ENCODE measurements at places on chromosomes 4 and X.
A peak's percentile ranks its signal among the peaks of the same experiment; 100 is the strongest.

GRCh38 chrX:25049357-25049756 is 33.6 kb upstream of the ARX start:
- DNase-seq = no peak

GRCh38 chr4:38529189-38530115 is 134.5 kb upstream of the KLF3 start:
- no peak for DNase-seq

DNA sequence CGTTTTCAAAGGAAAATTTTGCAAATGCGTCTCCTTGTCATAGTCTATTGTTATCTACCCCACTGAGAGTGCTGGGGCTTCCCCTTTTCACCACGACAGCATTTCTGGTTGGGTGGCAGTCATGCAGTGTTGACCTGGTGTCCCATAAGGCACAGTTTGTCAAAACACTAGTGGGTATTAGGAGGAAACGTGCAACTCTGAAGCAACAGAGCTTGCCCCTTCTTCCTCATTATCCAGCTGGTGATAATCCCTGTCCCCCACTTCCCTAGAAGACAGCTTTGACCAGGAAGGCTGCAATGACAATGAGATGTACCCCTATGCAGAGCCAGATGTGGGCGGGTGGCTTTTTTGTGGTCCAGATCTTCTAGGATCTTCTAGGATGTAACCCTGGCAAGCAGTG is 1.8 kb downstream of the TBC1D1 start:
- no peak for DNase-seq

DNA sequence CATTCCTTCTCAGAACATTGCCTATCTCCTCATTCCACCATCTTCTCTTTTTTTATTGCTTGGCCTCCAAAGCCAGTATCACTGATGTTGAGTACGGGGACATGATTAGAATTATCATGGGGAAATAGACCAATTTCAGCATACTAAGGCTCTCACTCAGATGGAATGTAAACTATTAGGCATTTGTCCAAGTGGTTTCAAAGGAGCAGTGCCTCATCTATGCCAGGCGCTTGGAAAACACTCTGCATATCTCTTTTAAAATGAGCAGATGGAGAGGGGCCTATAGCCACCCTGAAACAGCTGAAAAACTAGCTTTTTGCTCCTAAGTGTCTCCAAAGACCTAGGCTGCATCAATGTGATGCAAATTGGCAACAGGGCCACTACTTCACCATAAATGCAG is 150.8 kb upstream of the DIPK2B start:
- DNase-seq = no peak

- DNase-seq = no peak
These were observed 50.4 kb upstream of the RPA4 start for GRCh38 chrX:96833333-96833732.

DNA sequence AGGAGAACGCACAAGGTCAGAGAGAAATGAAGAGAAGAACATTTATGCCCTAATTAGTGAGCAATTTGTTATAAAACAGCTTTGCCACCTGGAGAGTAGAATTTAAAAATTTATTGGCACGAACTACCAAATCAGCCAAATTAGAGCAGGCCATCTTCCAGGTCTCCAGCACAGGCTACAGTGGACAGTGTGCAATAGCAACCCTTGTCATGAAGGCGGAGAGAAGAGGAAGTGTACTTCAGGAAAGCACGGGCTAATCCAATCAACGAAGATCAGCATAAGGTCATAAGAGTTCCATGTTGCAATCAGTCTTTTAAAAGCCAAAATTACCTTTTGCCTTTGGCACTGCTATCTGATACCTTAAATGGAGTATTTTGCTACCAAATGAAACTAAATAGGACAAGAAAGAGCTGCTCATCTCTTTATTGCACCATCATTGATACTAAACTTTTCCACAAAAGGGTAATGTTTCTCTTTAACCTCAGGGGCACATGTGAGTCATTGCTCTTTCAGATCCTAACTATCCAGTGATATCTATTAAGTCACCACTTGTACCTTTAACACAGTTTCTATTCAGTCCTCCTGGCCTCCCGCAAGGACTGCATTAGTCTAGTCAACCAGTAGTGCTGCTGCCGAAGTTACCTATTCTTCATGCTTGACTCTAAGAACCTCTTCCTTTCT is 19.9 kb downstream of the ANK2 start:
- DNase-seq = no peak

DNA sequence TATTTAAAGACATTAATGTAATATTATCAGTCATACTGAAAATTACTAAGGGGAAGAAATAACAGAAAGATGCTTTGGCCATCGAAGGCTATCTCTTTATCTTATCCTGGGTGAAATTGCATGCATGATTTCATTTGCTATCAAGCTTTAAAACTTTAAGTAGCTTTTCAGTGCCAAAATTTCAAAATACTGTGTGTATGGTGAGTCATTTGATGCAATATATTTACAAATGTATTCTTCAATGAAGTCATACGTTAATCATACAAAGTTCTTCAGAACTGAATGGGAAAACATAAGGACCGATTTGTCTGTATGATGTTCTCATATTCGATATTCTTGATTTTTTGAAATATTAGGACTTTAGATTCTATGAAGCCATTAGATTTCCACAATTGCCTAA is 1295.8 kb upstream of the AGA start:
- DNase-seq = no peak

- peak; percentile 26 for DNase-seq
These were observed 143.5 kb upstream of the GALNT7 start for GRCh38 chr4:173025131-173025530.

DNA sequence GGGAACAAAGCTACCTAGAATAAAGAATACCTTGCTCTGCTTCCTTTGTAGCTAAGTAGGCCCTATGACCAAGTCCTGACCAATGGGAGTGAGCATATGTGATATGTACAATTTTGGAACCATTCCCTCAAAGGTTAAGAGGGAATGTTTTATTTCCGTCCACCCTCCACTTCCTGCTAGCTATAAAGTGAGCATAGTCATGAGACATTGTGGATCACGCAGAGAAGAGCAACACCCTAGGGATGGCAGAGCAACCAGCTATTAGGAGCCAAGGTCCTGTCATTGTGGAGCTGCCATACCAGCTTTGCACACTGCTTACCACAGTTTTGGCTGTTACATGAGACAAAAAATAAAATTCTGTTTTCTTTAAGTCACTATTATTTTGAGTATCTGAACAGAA is 45.8 kb upstream of the RNF128 start:
- no peak for DNase-seq

- DNase-seq = no peak
These were observed 95.4 kb upstream of the MAML3 start for GRCh38 chr4:140249351-140249750.

DNA sequence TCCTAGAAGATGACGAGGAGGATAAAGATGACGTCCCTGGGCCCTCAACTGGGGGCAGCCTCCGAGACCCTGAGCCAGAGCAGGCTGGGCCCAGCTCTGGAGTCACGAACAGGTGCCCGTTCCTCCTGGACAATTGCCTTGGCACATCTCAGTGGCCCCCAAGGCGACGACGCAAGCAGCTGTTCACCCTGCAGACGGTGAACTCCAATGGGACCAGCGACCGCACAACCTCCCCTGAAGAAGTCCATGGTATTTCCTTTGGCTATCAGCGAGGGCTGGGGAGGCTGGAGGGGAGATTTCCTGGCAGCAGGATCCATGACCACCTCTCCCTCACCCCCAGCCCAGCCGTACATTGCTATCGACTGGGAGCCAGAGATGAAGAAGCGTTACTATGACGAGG is 11.9 kb downstream of the USP11 start:
- DNase-seq = no peak

DNA sequence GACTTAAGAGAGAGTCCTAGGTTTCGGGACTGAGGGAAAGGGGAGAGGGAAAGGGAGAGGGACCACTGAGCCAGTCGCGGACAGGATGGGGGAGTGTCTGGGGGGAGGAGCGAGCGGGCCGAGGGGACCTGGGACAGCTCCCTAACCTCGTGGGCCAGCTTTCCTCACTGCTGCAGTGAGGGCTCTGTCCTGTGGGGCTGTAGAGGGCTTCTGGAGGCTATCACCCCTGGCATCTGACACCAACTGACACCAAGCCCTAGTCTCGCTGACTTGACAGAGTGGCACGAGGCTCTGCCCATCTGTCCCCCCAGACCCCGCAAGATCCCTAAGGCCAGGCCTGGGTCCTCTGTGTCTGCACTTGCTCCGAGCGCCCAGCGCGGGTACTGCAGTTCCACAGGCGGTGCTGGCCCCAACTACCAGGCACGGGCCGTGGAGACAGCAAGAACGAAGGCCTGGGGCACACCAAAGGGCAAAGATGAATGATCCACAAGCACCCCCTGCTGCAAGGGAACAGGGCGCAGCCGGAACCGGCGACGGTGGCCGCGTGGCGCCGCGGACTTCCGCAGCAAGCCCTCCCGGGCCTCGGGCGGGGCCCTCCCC is 465 bp downstream of the HAUS7 start:
- peak; percentile 62 for DNase-seq

GRCh38 chr4:187075514-187075913 is 351.9 kb upstream of the FAT1 start:
- DNase-seq = no peak

GRCh38 chrX:16177260-16177659 is 10.0 kb downstream of the MAGEB17 start:
- no peak for DNase-seq

- no peak for DNase-seq
These were observed 139.7 kb downstream of the PACRGL start for GRCh38 chr4:20839957-20840356.

DNA sequence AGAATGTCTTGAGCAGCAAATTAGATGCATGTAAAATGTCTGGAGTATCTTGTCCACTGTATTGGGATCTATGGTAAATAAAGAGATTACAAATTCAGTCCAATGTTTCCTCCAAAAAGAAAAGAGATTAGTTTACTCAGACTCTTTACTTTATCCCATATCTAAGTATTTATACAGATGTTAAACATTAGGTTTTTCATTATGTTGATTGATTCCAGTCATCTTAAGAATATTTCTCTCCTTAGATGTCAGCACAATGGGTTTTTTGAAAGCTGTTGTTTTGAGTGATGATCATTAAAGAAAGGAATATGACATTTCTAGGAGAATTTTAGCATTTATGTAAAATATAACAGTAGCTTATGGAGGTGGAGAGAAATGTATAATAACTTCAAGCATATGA is 938.9 kb downstream of the C4orf33 start:
- DNase-seq = no peak

GRCh38 chr4:10180927-10181744 is 64.5 kb upstream of the WDR1 start:
- DNase-seq = no peak

DNA sequence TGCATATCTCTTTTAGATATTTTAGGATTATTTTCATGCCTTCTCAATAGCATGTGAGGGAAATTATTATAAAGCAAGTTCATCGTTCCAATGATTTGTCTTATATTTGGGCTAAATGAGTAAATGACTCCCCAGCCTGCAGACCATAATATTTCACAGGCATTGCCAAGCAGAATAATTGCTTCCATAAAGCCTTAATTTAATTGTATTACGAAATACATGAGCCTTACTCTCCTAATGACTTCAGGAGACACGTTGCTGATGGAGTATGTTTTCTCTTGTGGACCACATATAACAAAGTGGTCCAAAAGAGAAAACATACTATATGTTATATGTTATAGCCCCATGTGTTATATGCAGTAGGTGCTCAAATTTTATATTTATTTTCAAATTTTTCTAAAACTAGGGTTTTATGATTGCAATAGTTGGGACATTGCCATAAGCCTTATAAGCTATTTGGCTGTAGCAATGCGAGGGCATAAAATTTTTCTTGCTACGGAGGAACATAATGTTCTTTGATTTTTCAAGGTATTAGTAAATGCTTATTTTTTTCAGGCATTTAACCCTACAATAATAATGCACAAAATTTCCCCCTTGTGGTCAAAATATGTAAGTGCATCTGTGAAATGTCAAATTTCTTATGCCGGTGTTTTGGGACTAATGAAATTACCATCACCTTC is 26.2 kb upstream of the TMPRSS11D start:
- DNase-seq = no peak

DNA sequence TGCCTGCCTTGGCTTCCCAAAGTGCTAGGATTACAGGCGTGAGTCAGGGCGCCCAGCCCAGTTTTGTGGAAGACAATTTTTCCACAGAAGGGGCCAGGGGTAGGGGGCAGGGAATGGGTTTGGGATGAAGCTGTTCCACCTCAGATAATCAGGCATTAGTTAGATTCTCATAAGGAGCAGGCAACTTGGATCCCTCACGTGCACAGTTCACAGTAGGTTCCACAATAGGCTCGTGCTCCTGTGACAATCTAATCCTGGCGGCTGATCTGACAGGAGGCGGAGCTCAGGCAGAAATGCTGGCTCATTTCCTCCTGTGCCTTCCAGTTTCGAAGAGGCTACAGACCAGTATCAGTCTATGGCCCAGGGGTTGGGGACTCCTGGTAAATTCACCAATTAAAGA is 491.6 kb upstream of the AADAT start:
- no peak for DNase-seq

DNA sequence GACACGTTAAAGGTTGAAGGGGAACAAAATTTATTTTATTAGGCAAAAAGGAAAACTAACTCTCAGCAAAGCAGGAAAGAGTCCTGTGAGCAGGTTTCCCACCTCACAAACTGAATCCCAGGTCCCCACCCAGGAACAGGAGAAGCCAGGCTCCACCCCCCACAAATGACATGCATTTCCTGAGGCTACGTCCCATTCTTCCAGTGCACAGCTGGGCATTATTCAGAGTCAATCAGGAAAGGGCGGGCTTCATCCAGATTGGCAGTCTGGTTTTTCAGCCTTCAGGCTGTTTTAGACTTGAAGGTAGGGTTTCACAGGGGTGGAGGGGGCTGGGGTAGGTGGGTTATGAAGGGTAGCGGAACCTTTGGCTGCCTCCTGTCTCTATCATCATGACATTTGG is 11.9 kb upstream of the ASIC5 start:
- no peak for DNase-seq

DNA sequence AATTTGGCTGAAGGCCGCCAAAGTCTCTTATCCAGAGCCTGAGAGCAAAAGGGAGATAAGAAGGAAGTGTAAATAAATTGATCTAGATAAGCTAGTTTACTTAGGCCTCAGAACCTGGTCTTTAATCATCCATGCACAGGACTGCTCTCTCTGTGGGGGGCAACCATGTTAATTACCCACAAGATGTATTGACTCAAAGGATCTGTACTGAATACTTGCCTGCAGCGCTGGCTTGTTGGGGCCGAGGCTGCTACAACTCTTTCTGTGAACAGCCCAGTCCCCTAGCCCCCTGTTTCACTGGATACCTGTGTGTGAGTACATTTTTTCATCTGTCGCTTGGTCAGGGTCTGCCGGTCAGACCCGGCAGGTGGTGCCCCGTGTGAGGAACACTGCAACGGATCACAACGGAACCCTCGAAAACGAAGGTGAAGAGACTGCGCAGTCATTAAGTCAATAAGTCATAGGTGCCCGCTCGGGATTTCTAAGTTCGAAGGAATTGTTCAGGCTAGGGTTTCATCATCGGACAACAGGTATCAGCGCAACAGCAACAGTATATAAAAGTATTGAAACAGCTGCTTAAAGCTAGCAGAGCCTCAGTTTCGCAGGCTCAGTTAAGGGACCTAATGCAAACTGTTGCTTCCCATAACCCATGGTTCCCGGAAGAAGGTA is 8.3 kb downstream of the MAGEA11 start:
- DNase-seq = no peak

DNA sequence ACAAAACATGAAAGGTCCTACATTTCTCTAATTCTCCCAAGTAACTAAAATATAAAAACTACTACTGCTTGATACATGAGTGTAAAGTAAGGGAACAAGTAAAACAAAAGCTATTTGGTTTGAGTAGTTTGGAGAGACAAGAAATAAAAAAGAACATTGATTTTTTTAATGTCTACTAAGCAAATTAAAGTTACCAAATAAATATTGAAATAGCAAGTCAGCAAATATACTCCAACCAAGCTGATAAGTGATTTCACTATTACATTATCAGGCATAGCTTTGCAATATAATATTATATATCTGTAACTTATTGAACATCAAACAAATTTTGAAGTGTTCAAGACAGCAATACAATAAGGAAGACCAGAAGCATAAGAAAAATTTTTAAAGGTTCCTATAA is 60.3 kb downstream of the LCORL start:
- DNase-seq = no peak
